ENCODE measurements at places on chromosomes 13 and 19.

DNA sequence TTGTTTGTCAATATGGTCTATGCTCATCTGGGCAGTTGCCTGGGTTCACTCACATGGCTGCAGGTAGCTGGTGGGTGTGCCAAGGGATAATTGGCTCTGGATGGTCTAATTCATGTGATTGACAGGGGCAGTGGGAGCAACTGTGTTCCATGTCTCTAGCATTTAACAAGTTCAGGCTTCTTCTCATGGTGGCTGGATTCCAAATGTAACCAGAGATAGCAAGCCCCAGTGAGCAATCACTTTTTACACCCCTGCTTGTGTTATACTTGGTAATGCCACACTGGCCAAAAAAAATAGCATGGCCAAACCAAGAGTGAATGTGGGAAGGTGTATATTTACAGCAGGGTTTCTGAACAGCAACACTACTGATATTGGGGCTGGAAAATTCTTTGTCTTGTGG lies 89.6 kb upstream of the TNFSF11 start:
- H3K4me3 ChIP-seq, result no peak overlapping the region
- DNase-seq, result no peak
- no peaks in the 10 kb centered on the region for H3K27me3 ChIP-seq
- H3K27ac ChIP-seq, result no peak overlapping the region
- no peaks in the 10 kb centered on the region for H3K4me1 ChIP-seq
- no peaks in the 10 kb centered on the region for H3K36me3 ChIP-seq

GRCh38 chr13:113207890-113208420 lies 514 bp downstream of the PCID2 start:
- peak overlapping the region; percentile 97 for H3K27ac ChIP-seq
- H3K4me1 ChIP-seq, result peaks cover 2% of the 10 kb centered on the region
- H3K4me3 ChIP-seq, result peak overlapping the region; percentile 77
- peak; percentile 67 for DNase-seq
- peaks cover 3% of the 10 kb centered on the region for H3K36me3 ChIP-seq
- no peaks in the 10 kb centered on the region for H3K27me3 ChIP-seq

DNA sequence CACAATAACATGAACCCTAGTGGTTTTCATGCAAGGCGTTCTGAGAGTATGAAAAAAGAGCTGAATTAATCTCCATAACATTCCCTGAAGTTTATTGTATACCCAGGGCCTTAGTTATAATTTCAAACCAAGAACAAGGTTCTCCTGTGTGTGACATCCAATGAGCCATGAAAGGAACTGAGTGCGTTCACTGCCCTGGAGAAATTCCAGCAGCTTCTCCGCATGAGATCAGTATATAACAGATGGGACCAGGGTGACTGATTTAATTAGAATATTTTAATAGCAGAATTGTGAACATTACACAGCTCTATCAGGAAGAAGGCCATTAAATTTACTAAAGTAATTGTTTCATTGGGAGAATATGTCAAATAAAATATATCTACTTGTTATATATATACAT lies 1190.5 kb upstream of the SLC10A2 start:
- no peaks in the 10 kb centered on the region for H3K4me1 ChIP-seq
- no peak overlapping the region for H3K27ac ChIP-seq
- no peaks in the 10 kb centered on the region for H3K36me3 ChIP-seq
- DNase-seq, result no peak
- no peak overlapping the region for H3K4me3 ChIP-seq

GRCh38 chr13:26589754-26590153 lies 32.3 kb downstream of the WASF3 start:
- H3K4me1 ChIP-seq, result peaks cover 3% of the 10 kb centered on the region
- no peaks in the 10 kb centered on the region for H3K27me3 ChIP-seq
- no peak for DNase-seq

GRCh38 chr13:45156565-45157361 lies 36.5 kb downstream of the GTF2F2 start:
- no peak for DNase-seq
- no peaks in the 10 kb centered on the region for H3K36me3 ChIP-seq
- no peak overlapping the region for H3K4me3 ChIP-seq
- H3K27me3 ChIP-seq, result no peaks in the 10 kb centered on the region
- no peak overlapping the region for H3K27ac ChIP-seq

DNA sequence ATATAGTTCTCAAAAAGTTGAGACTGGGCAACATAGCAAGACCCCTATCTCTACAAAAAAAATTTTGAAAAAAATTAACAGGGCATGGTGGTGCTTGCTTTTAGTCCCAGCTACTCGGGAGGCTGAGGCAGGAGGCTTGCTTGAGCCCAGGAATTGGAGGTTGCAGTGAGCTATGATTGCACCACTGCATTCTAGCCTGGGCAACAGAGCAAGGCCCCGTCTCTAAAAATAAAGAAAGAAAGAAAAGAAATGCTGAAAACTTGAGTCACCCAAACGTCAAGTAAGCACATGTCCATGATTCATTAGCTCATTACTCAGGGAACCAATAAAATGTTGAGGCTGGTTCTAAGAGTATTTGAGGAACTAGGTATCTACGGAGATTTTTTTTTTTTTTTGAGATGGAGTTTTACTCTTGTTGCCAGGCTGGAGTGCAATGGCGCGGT lies 33.9 kb upstream of the SEMA6B start:
- H3K27me3 ChIP-seq, result 0 out of 2 replicates have a peak, but pooled peaks cover 3% of the 10 kb centered on the region
- no peak overlapping the region for H3K4me3 ChIP-seq
- no peaks in the 10 kb centered on the region for H3K36me3 ChIP-seq
- H3K4me1 ChIP-seq, result peaks cover 9% of the 10 kb centered on the region
- DNase-seq, result no peak
- H3K27ac ChIP-seq, result no peak overlapping the region

GRCh38 chr13:73607489-73608156 lies 526.6 kb downstream of the KLF12 start:
- no peak overlapping the region for H3K4me3 ChIP-seq
- no peak overlapping the region for H3K27ac ChIP-seq
- no peaks in the 10 kb centered on the region for H3K36me3 ChIP-seq

GRCh38 chr13:44806826-44807225 lies 182.4 kb downstream of the NUFIP1 start:
- peaks cover 3% of the 10 kb centered on the region for H3K4me1 ChIP-seq
- no peak overlapping the region for H3K27ac ChIP-seq
- no peak overlapping the region for H3K4me3 ChIP-seq

DNA sequence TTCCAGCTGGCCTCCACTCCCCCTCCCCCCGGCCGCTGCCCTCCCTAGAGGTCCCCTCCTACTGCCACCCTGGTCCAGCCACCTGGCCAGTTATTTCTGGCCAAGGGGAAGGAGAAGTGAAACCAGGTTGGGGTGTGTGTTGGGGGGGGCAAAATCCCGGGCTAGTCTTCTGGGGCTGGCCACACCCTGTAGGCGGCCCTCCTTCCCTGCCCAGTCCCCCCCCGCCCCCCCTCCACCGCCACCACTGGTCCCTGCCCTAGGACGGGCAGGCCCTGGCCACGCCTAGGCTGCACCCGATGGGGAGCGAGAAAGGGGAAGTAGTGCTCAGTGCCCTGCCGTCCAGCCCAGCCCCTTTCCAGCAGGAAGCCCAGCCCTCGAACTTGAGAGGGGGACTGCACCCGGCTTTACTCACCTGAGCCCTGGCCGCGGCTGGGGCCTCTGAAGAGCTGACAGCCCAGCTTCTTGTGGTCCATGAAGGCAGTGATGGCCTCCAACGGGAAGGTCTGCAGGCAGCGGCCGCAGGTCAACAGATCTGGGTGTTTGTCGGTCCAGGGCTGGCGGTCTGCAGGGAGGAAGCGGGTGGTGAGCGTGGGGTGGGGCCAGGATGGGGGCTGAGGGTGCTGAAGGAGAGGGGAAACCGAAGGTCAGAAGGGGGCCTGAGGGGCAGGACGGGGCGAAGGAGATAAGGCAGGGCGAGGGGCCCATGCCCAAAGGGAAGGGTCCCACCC lies 813 bp downstream of the ZNF296 start:
- H3K27ac ChIP-seq, result peak overlapping the region; percentile 28
- no peaks in the 10 kb centered on the region for H3K27me3 ChIP-seq
- H3K4me1 ChIP-seq, result peaks cover 13% of the 10 kb centered on the region
- DNase-seq, result peak; percentile 80
- H3K36me3 ChIP-seq, result peaks cover 22% of the 10 kb centered on the region

- peaks cover 2% of the 10 kb centered on the region for H3K4me1 ChIP-seq
- H3K4me3 ChIP-seq, result no peak overlapping the region
- no peaks in the 10 kb centered on the region for H3K27me3 ChIP-seq
- H3K27ac ChIP-seq, result no peak overlapping the region
- H3K36me3 ChIP-seq, result no peaks in the 10 kb centered on the region
These were observed 901.7 kb downstream of the DIAPH3 start for GRCh38 chr13:59261928-59262488.

DNA sequence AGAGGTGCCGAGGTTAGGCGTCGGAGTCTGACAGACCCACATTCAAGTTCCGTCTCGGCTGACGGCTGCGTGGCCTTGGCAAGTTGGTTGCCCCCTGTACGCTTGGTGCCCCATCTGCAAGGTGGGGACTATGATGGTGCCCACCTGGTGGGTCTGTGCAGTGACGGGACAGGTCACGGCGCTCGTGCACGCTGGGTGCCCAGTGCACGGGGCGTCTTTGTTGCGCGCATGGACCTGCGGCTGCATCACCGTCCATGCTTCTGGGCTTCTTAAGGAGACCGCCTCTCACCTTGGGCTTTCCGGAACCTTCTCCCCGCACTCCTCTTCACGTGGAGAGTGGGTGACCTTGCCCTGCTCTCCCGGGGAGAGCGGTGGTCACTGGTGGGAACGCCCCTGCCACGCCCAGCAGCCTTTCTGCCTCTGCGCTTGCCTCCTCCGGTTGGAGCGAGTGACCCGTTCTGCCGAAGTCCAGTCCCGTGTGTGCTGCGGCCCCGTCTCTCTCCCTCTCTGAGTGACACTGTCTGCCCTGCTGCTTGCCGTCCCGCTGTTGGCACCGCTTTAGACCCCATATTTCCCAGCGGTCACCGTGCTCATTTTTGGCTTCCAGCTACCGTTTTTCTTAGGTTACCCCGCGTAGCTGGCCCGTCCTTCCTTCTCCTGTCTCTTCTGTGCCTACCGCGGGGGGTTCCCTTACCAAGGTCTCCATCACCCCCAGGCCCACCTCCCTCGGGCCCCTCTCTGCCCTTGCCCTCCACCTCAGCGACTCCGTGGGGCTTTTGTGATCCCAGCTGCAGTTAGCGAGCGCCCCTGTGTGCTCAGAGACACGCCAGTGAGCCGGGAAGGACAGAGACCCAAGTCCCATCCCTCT lies 6.4 kb downstream of the ATP11A start:
- no peak overlapping the region for H3K27ac ChIP-seq
- no peaks in the 10 kb centered on the region for H3K36me3 ChIP-seq
- no peak for DNase-seq
- H3K4me1 ChIP-seq, result no peaks in the 10 kb centered on the region

Data from H1 (cell line).